Foreskin keratinocyte (primary cell): ENCODE measurements at places on chromosomes 6 and 20. TPM values are rescaled to one million over a fixed set of nuclear protein-coding genes. Genes with fewer than 3 reads are reported as not detected.

GRCh38 chr6:14380901-14381828, 263.6 kb downstream of the CD83 start:
- no peak for DNase-seq

DNA sequence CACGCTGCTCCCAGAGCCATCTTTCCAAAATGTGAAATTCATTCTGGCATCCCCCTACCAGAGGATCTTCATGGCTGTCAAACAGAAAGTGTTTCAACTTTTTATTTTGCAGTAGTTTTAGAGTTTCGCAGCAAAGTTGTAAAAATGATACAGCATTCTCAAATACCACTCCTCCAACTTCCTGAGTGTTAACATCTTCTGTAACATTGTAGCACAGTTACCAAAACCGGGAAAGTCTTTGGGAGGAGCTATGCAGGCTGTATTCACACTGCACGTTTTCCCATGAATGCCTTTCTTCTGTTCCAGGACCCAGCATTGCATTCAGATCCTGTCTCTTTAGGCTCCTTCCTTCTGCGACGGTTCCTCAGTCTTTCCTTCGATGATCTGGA, 30.1 kb downstream of the CDYL start:
- DNase-seq, result no peak

GRCh38 chr6:110326609-110327008, 31.5 kb downstream of the METTL24 start:
- DNase-seq, result no peak

DNA sequence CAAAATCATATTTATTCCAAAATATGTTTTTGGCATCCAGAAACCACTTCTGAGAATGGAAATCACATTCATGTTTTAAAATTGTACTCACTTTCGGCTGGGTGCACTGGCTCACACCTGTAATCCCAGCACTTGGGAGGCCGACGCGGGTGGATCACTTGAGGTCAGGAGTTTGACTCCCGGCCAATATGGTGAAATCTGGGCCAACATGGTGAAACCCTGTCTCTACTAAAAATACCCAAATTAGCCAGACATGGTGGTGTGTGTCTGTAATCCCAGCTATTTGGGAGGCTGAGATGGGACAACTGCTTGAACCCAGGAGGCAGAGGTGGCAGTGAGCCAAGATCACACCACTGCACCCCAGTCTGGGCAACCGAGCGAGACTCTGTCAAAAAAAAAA, 580.7 kb downstream of the MAFB start:
- DNase-seq, result no peak

- DNase-seq, result peak; percentile 56
These were observed 63.9 kb downstream of the KCNS1 start for GRCh38 chr20:45037050-45037449.

DNA sequence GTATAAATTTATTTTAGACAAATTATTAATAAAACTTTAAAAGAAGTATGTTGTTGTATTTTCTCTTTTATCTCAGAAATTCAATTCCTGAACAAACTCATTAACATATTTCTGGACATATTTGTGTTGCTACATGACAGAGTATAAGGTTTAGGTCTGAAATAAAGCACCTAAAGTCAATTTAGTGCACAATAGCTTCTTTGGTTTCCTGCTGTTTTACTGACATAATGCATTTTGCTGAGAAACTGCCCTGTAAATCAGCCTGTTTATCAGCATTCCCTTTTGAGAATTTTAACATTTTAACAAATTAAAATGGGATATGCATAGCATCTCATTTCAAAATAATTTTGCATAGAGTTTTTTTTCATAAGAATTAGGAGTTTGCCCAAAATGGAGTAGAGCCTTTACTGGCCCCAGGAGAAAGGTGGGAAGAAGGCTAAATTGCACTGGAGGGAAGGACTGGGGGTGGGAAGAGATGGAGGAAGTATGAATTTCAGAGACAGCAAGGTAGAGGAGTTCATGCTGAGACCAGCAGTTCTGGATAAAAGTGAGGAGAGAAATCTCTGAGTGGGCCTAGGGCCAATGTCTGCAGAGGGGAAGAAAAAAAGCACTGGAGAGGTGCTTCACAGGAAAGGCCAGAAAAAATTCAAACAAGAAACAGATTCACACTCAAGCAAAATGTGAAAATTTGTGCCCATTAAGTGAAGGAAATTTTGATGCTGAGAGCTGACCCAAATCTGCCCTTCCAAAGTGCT, 324.2 kb upstream of the HSF2 start:
- DNase-seq, result no peak

DNA sequence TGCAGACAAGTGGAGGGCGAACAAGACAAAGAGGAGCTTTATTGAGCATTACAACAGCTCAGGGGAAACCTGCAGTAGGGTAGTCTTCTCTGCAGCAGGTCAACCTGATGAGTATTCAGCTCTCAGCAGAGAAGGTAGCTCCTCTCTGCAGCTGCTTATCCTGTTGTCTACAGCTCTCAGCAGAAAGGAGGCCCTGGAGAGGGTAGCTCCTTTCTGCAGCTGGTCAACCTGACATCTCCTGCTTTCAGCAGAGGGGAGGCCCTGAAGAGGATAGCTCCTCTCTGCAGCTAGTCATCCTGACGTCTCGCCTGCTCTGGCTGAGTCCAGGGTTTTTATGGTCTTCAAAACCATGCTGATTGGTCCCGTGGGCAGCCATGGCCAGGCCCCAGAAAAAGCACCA, 113.6 kb downstream of the CD24 start:
- DNase-seq, result no peak

DNA sequence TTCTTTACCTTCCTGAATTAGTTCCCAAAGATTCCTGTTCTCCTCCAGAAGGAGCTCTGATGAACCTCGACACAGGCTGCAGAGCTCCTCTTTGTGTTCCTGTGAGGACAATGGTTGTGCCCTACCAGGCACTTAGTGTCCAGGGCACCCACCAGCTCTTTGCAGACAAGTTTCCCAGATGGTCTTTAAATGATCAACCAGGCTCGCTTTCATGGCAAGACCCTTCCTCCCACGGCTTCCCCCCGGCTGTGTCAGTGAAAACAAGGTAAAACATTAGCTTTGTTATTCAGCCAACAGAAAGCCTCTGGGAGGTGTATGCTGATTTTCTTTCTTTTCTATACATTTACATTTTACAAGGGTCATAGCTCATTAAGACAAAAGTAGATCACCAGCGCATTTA, 32.3 kb upstream of the CNKSR3 start:
- DNase-seq, result no peak

DNA sequence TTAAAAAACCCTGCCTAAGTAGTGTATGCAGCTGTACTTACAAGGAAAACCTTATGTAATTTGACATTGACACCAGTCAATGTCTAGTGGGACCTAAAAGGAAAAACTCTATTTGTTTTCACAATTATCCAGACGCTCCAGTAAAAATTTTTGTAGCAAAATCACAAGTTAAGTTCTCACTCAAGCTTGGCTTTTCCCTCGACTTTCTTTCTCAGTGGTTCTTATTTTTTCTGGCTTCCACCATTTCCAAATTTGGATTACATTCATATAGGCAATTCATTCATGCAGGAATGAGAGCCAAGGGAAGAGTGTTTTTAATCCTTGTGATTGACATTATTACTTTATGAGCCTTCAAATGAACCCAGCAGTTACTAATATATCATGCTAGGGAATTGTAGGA, 66.0 kb upstream of the ADGRG6 start:
- DNase-seq, result no peak

DNA sequence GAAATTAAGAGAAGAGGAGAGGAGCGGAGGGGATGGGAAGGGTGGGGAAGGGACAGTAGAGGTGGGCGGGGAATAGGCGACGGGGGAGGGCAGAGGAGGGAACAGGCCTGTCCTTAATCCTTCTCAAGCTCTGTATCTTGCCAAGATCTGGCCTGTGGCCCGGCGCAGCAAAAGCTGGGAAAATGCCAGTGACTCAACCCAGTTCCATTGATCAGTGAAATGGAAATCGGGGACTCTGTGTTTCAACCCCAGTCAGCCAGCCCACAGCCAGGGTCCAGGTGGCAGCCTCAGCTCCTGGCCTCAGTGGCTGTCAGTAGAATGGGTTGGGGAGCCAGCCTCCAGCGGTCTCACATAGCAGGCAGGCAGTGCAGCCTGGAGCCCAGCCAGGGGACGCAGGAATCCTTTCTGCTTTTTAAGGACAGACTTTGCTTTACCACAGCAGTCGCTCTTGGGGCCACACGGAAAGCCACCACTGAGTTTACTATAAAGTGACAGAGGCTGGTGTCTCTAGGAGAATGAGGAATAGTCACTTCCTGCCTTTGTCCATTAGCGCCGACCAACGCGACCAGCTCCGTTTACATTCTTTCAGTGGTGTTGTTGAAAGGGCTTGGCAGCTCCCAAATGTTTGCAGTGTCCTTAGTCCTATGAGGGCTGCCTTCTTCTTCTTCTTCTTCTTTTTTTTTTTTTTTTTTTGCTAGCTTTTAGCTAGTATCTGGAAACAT, 128.0 kb downstream of the RIN2 start:
- no peak for DNase-seq

DNA sequence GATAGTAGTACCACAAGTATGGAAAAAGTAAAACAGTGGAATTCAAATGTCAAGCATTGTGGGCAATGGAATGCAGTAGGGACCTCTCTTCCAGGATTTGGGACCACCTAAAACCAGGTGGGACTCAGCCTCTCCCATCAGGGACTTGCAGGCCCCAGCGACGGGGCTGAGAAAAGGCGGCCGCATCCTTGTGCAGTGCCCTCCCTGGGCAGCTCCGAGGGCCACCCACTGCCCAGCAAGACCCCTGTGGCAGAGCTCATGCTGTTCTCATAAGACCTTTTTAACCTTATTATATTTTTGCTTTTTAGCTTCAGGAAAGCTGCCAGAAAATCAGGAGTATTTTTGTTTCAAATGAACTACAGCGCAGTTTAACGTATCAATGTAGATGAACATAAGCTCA, 142.6 kb upstream of the RPS6KA2 start:
- no peak for DNase-seq

GRCh38 chr20:11912013-11912658, 5.6 kb upstream of the BTBD3 start:
- peak; percentile 37 for DNase-seq

DNA sequence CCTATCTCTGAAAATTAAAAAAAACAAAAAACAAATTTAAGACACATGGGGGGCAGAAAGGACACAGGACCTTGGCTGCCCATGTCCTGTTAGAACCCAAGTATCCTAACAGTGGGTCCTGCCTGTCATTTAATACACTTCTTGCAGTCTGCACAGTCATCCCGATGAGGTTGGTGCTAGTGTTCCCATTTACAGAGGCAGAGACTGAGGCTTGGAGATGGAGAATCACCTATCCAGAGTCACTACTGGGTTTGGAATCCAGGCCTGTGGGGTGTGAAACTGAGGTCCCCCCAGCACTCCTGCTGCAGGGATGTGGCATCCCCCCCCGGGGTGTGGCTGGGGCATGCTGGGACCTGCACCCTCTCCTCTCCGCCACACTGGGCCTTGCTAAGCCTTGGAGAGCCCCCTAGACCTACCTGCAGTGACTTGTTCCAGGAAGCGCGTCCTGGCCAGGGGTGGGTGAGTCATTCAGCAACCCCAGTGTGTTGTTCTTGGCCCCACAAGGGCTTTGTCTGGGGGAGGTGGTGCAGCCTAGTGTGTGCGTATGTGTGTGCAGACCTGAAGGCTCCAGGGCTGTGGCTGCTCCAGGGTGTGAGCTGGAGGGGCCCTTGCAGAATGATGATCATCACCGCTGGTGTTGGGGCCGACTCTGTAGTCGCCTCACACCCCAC, 49.7 kb downstream of the BCAS4 start:
- peak; percentile 99 for DNase-seq

DNA sequence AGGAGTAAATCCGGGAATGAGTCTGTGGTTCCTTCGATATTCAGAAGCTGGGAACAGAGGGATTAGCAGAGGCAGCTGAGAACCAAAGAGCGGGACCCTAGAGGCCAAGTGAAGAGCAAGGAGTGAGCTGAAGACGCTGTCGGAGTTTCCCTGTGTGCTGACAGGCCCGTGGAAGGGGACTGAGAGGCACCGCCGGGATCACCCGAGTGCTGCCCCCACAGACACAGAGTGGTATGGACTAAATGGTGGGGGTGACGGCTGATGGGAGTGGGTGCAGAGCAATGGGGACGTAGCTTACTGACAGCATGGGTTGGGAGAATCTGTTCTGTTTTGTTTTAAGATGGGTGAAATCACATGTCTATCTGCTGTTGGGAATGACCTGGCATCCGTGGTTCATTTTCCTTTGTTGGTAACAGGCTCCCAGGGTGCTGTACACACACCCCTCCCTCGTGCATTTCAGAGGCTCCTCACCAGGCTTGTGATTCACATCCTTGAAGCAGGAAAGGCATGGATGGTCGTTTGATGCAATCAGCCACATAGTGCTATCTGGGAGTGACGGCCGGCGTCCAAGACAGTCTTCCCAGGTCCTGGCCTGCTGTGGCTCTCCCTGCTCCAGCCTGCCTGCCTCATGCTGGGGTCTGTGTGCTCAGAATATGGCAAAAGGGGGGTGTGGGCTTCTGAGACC, 97.4 kb downstream of the THBS2 start:
- no peak for DNase-seq

DNA sequence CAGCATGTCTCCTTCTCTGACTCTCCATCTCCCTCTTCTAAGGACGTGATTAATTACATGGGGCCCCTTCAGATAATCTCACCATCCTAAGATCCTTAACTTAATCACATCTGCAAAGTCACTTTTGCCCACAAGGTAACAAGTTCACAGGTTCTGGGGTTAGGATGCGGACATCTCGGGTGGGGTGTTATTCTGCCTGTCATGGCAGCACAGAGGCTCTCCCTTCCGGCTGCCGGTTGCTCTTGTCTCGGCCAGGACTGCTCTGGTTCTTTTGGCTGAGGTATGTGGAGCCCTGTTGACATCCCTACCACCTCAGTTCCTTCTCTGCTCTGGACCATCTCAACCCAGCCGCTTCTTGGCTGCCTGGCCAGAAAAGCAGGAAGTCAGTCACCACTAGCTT, 4.2 kb upstream of the CST11 start:
- DNase-seq, result no peak

- DNase-seq, result no peak
These were observed 658.2 kb downstream of the PTPRT start for GRCh38 chr20:42531508-42531961.

GRCh38 chr20:9186396-9186795, 117.5 kb downstream of the PLCB4 start:
- DNase-seq, result no peak

GRCh38 chr6:20447581-20448132, 46.0 kb downstream of the E2F3 start:
- no peak for DNase-seq

CDH22 gene
- total RNA-seq, result not detected in 2 replicates

FAM184A gene
- total RNA-seq, result 0.14 and 0.17 TPM in 2 replicates

PPP1R14C gene
- 32.5 and 36.4 TPM in 2 replicates for total RNA-seq

SIRPD gene
- not detected in 2 replicates for total RNA-seq
